ENCODE measurements at places on chromosomes 12 and 14. TPM values are rescaled to one million over a fixed set of nuclear protein-coding genes. Genes with fewer than 3 reads are reported as not detected.

Gene SHMT2
- 270 TPM for total RNA-seq

- H3K27me3 ChIP-seq = no peaks in the 10 kb centered on the region
- H3K27ac ChIP-seq = peak overlapping the region; percentile 90
- H3K36me3 ChIP-seq = peaks cover 17% of the 10 kb centered on the region
Measured at GRCh38 chr14:24246765-24247212, 4.4 kb upstream of the TINF2 start.

- H3K27me3 ChIP-seq = no peaks in the 10 kb centered on the region
- no peaks in the 10 kb centered on the region for H3K4me1 ChIP-seq
- no peak overlapping the region for H3K27ac ChIP-seq
- no peak overlapping the region for H3K4me3 ChIP-seq
- DNase-seq = no peak
- H3K36me3 ChIP-seq = no peaks in the 10 kb centered on the region
Measured at GRCh38 chr12:115419145-115419646, 735.2 kb upstream of the TBX3 start.

Gene MMAB
- total RNA-seq = 63.3 TPM

Gene VRK1
- total RNA-seq = 30.2 TPM

DNA sequence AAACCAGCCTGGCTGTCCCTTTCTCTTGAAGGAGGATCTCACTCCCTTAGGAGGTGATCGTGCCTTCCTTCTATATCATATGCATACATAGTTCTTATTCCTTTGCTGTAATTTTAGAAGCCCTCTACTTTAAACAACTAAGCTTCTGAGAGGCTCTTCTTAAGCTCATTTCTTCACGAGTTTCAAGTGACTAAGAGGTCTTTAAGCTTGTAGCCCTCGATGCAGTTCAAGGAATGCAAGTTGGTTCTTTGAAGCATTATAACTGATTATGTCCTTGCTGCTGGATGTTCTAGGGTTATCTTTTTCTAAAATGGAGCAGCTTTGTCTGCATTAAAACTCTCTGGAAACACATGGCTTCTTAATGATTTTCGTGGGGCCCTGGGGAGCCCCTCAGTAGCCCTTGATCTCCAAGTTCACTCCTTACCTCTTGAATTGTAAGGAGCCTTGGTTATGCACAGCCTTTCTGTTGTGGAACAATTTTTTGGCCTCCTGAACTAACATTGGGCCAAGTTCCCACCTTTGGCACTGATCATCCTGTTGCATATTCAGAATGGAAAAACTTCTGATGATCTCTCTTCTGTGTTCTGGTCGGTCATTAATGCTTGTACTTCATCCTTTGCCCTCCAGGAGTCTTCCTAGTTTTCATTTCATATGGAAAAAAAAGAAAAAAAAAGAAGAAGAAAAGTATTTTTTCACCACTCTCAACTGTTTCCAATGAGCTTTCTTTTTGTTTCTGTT is 12.6 kb downstream of the RASSF8 start:
- DNase-seq = no peak
- H3K27me3 ChIP-seq = peaks cover 33% of the 10 kb centered on the region
- no peaks in the 10 kb centered on the region for H3K36me3 ChIP-seq
- H3K4me1 ChIP-seq = no peaks in the 10 kb centered on the region

Gene REP15
- 0.35 TPM for total RNA-seq

GRCh38 chr12:114395233-114395632 is 10.7 kb downstream of the TBX5 start:
- H3K4me3 ChIP-seq = no peak overlapping the region
- H3K27me3 ChIP-seq = peaks cover 67% of the 10 kb centered on the region
- H3K27ac ChIP-seq = no peak overlapping the region
- no peaks in the 10 kb centered on the region for H3K36me3 ChIP-seq
- H3K4me1 ChIP-seq = no peaks in the 10 kb centered on the region

DNA sequence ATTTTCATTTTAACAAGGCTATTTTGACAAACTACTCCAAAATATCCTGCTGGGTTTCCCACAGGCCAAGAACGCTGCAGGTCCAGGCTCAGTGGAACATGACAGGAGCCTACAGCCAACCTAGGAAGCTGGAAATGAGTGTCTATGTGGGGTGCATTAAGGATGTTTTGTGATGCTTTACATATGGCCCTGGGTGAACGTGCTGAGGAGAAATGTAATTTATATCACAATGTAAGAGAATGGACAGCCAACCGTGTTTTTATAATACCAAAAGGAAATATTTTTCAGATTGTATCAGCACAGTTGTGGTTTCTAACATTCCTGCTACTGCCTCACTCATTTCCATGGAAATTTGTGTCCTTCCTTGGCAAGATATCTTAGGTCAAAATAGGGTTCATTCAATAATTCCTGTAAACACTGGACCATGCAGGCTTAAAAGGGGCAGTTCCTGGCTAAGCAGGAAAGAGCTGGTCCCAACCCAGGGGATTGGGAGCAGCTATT is 51.5 kb downstream of the ST8SIA1 start:
- H3K4me1 ChIP-seq = no peaks in the 10 kb centered on the region
- no peaks in the 10 kb centered on the region for H3K36me3 ChIP-seq

Gene ULK1
- 20.1 TPM for total RNA-seq

- H3K4me1 ChIP-seq = peaks cover 8% of the 10 kb centered on the region
- no peak overlapping the region for H3K4me3 ChIP-seq
- no peak for DNase-seq
- peaks cover 89% of the 10 kb centered on the region for H3K36me3 ChIP-seq
- no peak overlapping the region for H3K27ac ChIP-seq
Measured at GRCh38 chr14:91464615-91465205, 45.4 kb downstream of the PPP4R3A start.

- H3K4me1 ChIP-seq = no peaks in the 10 kb centered on the region
- H3K27me3 ChIP-seq = no peaks in the 10 kb centered on the region
- H3K4me3 ChIP-seq = no peak overlapping the region
- H3K36me3 ChIP-seq = peaks cover 36% of the 10 kb centered on the region
Measured at GRCh38 chr14:34964977-34965764, 17.6 kb upstream of the SRP54 start.

Gene GOLGA5
- total RNA-seq = 18.0 TPM

DNA sequence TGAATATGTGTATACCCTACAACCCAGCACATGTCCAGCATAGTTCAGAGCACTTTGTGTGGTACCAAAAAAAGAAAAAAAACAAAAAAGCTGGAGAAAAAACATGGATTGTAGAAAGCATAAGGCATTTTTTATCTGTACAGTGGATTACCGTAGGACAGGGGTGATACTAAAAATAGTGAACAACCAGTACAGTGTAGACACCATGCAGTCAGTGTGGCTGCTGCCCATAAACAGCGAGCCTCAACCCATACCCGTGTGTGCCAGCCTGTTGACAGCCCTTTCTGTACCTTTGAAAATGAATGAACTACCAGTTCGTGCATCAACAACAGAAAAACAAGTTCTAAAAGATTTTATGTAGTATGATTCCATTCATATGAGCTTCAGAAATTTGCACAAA is 25.1 kb downstream of the RASSF8 start:
- H3K4me1 ChIP-seq = no peaks in the 10 kb centered on the region
- DNase-seq = no peak
- H3K27ac ChIP-seq = no peak overlapping the region
- peaks cover 5% of the 10 kb centered on the region for H3K27me3 ChIP-seq

Gene SERPINA4
- not detected for total RNA-seq

DNA sequence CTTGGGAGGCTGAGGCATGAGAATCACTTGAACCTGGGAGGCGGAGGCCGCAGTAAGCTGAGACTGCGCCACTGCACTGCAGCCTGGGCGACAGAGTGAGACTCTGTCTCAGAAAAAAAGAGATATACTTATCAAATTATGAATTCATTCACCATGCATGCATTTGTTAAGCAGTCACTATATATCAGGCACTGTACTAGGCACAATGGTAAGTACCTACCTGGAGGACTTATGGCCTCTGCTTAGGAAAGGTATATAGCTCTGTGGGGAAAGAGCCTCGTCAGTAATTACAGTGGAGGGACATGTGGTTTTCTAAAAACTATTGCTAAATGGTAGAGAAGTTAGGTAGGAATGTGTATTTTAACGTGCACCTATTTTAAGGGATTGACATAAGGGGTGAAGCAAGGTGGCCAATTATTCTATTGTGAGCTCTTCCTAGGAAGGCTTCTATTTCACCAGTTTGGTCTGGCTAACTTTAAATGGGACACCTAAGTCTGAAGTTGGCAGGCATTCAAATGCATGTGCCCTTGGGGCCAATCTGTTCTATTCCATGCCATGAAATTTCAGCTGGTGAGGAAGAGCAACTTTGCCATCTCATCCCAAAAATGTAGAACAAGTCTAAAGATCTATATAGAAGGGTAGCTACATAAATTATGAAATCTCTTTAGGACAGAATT is 15.0 kb downstream of the TCP11L2 start:
- peaks cover 84% of the 10 kb centered on the region for H3K36me3 ChIP-seq
- H3K4me1 ChIP-seq = no peaks in the 10 kb centered on the region
- DNase-seq = no peak
- no peak overlapping the region for H3K4me3 ChIP-seq

Gene CD69
- 26.7 TPM for total RNA-seq

DNA sequence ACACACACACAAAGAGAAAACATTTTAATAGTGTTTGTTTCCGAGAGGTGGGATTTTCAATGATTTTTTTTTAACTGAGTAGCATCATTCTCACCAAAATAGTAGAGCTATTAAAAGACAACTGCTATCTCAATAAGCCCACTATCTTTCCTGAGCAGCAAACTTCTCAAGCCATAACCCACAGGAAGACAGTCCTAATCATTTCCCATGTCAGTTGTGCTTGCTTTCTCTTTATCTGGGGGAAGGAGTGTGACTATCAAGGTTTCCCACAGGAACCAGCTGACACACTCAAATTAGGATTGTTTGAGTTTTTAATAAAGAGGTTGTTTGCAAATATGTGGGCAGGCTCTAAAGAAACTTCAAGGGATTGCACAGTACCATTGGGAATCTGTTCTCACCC is 4.9 kb upstream of the MAX start:
- H3K4me1 ChIP-seq = peaks cover 9% of the 10 kb centered on the region
- DNase-seq = no peak
- peaks cover 2% of the 10 kb centered on the region for H3K36me3 ChIP-seq
- H3K27ac ChIP-seq = no peak overlapping the region
- no peak overlapping the region for H3K4me3 ChIP-seq

DNA sequence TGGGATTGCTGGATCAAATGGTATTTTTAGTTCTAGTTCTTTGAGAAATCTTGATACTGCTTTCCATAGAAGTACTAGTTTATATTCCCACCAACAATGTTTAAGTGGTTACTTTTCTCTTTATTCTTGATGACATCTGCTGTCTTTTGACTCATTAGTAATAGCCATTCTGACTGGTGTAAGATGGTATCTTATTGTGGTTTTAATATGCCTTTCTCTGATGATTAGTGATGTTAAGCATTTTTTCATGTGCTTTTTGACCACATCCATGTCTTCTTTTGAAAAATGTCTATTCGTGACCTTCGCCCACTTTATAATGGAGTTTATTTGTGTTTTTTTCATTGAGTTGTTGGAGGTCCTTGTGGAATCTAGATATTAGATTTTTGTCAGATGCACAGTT is 865.7 kb downstream of the SLC6A15 start:
- no peaks in the 10 kb centered on the region for H3K4me1 ChIP-seq
- no peaks in the 10 kb centered on the region for H3K27me3 ChIP-seq
- DNase-seq = no peak
- no peak overlapping the region for H3K4me3 ChIP-seq
- no peak overlapping the region for H3K27ac ChIP-seq
- H3K36me3 ChIP-seq = no peaks in the 10 kb centered on the region

GRCh38 chr12:26696613-26697092 is 136.3 kb downstream of the ITPR2 start:
- no peaks in the 10 kb centered on the region for H3K4me1 ChIP-seq
- H3K4me3 ChIP-seq = no peak overlapping the region
- H3K27me3 ChIP-seq = no peaks in the 10 kb centered on the region
- peaks cover 70% of the 10 kb centered on the region for H3K36me3 ChIP-seq
- no peak overlapping the region for H3K27ac ChIP-seq
- DNase-seq = no peak

GRCh38 chr12:26135010-26135420 is 10.2 kb upstream of the BHLHE41 start:
- H3K4me3 ChIP-seq = no peak overlapping the region
- no peak overlapping the region for H3K27ac ChIP-seq
- H3K4me1 ChIP-seq = peaks cover 62% of the 10 kb centered on the region
- no peaks in the 10 kb centered on the region for H3K27me3 ChIP-seq

Gene CIROP
- total RNA-seq = not detected

- DNase-seq = no peak
- H3K27me3 ChIP-seq = peaks cover 2% of the 10 kb centered on the region
- H3K4me3 ChIP-seq = no peak overlapping the region
- H3K27ac ChIP-seq = no peak overlapping the region
Measured at GRCh38 chr12:54749191-54749818, 101.1 kb upstream of the DCD start.

Gene PROX2
- not detected for total RNA-seq

DNA sequence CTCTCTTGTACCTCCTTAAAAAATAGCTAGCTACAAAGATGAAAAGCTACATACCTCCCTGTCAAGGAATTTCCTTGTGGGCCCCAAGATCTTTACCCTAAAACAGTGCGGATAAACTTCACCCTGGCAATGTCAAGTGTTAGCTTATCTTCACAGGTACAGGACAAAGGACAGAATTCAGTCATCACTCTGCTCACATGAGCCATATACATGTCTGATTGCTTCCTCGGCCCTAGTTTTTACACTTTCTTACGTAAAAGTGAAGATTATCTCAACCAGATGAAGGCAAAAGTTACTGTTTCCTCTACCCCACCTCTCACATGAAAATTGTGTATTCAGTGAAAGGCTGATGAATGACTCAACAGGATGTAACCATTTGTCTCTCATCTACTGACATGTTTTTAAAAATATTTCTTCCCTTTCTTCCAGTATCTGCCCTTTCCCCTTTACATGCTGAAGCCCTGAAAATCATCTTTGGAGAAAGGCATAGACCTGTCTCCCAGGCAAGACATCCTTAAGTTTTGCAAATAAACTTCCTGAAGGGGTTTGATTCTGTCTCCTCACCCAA is 890.1 kb downstream of the GALC start:
- no peaks in the 10 kb centered on the region for H3K36me3 ChIP-seq
- no peak for DNase-seq
- H3K27me3 ChIP-seq = no peaks in the 10 kb centered on the region
- no peaks in the 10 kb centered on the region for H3K4me1 ChIP-seq
- H3K4me3 ChIP-seq = no peak overlapping the region

Gene PDZRN4
- not detected for total RNA-seq

DNA sequence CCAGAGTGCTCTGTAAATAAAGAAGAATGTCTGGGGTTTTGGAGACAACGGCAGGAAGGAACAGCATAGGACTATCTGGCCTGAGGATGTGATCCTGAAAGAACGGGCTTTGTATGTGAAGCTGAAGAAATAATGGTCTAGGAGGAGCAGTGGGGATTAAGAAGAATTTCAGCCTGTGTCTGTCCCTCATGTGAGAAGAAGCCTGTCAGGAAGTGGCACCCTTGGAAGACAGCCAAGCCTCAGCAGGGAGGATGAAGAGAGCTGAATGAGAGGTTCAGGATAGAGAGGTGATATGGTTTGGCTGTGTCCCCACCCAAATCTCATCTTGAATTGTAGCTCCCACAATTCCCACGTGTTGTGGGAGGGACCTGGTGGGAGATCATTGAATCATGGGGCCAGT is 56.9 kb upstream of the TCL1A start:
- DNase-seq = no peak
- H3K4me3 ChIP-seq = no peak overlapping the region
- peaks cover 21% of the 10 kb centered on the region for H3K4me1 ChIP-seq
- peaks cover 9% of the 10 kb centered on the region for H3K27me3 ChIP-seq
- H3K36me3 ChIP-seq = no peaks in the 10 kb centered on the region
- H3K27ac ChIP-seq = no peak overlapping the region

All from activated B cell treated with CpG ODN at 0.5 μM for 24 hours (primary cell).